Cerebellar nuclear complex (tissue), 1 donor: ENCODE measurements at places on chromosomes 1 and 21.

GRCh38 chr1:37901191-37901892 is 42.0 kb upstream of the MTF1 start:
- DNase-seq, result no peak

DNA sequence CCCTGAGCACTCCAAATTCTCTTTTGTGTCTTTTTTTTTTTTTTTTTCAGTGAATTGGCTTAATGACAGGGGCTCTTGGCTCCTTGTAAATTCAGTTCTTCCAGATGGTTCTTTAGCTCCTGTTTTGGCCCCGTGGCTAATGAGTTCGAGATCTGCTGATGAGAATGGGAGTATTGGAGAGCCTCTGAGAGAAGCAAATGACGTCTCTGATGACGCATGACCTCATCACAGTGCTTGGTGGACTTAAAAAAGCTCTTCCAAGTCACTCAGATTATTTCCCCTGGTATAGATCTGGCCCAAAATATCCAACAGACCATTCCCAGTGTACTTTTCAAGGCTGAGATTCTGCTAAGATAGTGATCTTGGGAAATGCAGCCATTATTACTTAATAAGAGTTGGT is 159.5 kb downstream of the MIS18A start:
- DNase-seq, result no peak

GRCh38 chr1:176843352-176844297 is 320.9 kb downstream of the ASTN1 start:
- no peak for DNase-seq

GRCh38 chr1:219472596-219472995 is 140.3 kb downstream of the ZC3H11B start:
- no peak for DNase-seq

- no peak for DNase-seq
Observed at GRCh38 chr1:201283836-201284553, 689 bp downstream of the PKP1 start.

- DNase-seq, result no peak
Observed at GRCh38 chr1:33378976-33379375, 51.9 kb downstream of the PHC2 start.
